Tongue (tissue), 3 donors: ENCODE measurements at places on chromosomes 4 and X. TPM values are rescaled to one million over a fixed set of nuclear protein-coding genes. Genes with fewer than 3 reads are reported as not detected.

PF4V1 gene
- not detected for total RNA-seq

USP26 gene
- total RNA-seq, result not detected

ZNF718 gene
- total RNA-seq, result 18.5 TPM

CORIN gene
- 1.4 TPM for total RNA-seq

- peak; percentile 54 for DNase-seq
Observed at GRCh38 chrX:102345916-102346315, 93.9 kb downstream of the NXF2B start.
